NCI-H345 (cell line): ENCODE measurements at places on chromosomes 4 and X.

DNA sequence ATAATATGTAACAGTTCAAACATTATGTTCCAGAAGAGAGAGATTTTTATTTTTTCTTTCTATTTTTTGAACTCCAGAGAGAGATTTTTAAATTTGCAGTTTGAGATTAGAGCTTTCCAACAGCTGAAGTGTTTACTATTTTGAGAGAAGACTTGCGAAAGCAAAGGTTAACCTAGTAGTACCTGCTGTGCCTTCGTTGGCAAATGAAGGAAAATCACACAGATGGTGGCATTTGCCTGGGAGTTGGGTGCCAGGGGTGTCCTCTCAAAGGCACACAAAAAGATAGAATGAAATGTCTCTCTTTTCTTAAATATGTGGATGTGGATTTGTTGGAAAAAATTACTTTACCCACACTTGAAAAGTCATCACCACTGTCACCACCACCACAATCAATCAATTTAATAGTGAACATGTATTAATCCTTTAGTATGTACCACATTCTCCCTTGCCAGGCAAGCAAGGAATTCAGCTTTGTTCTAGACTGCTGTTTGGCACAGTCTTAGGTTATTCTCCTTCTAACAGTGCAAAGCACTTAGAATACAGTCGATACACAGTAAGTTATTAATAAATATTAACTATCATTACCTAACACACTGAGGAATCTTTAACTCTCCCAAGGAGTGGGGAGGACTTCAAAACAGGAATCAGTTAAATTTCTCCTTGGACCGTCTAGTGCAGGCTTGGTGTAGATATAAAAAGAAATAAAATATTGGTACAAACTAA, 838.2 kb upstream of the FTHL17 start:
- no peak for DNase-seq

- DNase-seq = no peak
Observed at GRCh38 chrX:85992811-85993229, 54.5 kb downstream of the CHM start.

- no peak for DNase-seq
Observed at GRCh38 chrX:88613338-88613737, 133.7 kb upstream of the CPXCR1 start.

GRCh38 chrX:17459008-17459611, 84.1 kb downstream of the NHS start:
- DNase-seq = peak; percentile 72

DNA sequence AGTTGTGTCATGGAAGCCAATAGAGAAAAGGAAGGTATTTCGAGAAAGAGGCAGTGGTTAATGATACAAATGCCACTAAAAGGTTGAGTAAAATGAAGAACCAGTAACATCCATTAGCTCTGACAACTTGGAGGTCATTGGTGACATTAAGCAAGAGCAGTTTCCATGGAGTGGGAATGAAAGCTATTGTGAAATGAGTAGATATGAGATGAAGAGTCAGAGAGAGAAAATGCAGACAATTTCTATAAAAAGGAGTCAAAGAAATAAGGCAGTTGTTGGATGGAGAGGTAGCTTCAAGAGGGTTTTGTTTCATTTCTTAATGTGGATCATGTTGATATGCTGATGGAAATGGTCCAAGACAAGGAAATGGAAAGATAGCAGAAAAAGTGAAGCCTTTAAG, 9.6 kb upstream of the AMTN start:
- DNase-seq = no peak

- no peak for DNase-seq
Observed at GRCh38 chrX:130435937-130436336, 34.1 kb downstream of the RBMX2 start.

DNA sequence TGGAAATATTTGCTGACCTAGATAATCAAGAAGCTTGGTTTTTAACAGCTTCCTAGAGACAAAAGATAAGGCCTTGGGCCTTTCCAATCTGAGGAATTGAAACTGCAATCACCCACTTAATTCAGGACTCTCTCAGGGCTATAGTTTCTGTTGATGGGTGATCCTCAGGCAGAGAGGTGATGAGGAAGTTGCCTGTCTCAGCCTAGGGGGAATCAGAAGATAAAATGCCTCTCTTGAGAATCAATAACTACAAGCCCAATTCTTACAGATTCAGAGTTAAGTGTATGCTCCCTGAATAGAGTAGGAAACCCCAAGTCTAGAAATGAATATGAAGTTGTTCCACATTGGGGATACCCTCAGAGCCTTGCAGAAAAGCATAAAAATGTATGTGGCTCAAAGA, 45.5 kb downstream of the NFKB1 start:
- DNase-seq = no peak

- DNase-seq = peak; percentile 14
Observed at GRCh38 chr4:80097400-80098177, 24.6 kb upstream of the ANTXR2 start.

DNA sequence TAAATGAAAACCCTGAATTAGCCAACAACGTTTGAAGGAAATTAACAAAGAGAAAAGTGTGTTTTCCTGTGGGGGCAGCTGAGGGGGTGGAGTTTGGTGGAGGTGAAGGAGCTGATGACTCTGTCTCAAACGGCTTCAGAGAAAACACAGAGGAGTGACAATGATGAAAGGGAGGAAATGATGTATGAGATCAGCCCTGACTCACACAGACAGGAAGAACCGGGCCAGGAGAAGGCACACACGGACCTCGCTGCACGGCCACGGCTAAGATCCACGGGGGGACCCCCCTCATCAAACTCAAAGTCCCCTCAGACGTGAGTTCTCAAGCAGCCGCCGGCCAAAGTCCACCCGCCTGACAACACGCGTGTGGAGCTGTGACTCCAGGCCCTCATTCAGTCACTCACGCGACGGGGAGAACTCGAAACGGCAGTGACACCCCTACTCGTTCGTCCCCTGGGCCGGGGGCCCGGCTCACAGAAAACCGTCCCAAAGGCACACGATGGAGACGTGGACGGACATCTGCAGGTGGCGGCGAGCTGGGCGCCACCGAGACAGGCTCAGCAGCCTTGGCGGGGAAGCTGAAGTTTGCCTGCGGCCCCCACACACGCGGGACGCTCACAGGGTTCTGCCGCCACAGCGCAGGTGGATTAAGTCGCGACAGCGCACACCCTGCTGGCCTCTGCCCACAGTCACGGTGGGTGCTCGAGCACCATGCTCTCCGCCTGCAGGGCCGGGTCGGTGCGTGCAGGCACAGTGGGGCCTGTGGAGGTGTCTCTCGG, 28.8 kb downstream of the PPP2R3B start:
- DNase-seq = no peak

DNA sequence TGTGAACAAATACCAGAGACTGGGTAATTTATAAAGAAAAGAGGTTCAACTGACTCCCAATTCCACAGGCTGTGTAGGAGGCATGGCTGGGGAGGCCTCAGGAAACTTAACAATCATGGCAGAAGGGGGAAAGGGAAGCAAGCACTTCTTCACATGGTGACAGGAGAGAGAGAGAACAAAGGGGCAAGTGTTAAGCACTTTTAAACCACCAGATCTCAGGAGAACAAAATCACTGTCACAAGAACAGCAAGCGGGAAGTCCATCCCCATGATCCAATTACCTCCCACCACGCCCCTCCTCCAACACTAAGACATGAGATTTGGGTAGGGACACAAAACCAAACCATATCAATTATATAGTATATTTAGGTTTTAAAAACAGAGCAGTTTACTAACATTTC, 30.8 kb downstream of the MOB1B start:
- no peak for DNase-seq

GRCh38 chrX:132983496-132983895, 25.1 kb upstream of the HS6ST2 start:
- no peak for DNase-seq

DNA sequence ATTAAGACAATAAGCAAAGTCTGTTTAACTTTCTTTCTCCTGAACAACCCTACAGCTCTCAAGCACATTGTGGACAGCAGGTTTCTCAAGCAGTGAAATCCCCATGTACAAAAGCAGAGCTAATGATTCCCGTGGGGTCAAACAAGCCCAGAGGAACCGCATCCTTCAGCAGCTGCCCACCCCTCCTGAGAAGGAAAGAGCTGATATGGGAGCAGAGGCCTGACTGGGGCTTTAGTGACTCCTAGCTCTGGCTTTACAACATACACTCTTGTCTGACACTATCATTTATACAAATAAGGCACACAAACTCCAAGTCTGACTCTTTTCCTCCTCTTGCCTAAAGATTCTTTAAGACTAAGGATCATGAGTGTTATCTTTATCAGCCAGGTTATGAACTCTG, 32.8 kb downstream of the HDAC8 start:
- DNase-seq = no peak

GRCh38 chrX:23228950-23229448, 105.7 kb upstream of the PTCHD1 start:
- no peak for DNase-seq

DNA sequence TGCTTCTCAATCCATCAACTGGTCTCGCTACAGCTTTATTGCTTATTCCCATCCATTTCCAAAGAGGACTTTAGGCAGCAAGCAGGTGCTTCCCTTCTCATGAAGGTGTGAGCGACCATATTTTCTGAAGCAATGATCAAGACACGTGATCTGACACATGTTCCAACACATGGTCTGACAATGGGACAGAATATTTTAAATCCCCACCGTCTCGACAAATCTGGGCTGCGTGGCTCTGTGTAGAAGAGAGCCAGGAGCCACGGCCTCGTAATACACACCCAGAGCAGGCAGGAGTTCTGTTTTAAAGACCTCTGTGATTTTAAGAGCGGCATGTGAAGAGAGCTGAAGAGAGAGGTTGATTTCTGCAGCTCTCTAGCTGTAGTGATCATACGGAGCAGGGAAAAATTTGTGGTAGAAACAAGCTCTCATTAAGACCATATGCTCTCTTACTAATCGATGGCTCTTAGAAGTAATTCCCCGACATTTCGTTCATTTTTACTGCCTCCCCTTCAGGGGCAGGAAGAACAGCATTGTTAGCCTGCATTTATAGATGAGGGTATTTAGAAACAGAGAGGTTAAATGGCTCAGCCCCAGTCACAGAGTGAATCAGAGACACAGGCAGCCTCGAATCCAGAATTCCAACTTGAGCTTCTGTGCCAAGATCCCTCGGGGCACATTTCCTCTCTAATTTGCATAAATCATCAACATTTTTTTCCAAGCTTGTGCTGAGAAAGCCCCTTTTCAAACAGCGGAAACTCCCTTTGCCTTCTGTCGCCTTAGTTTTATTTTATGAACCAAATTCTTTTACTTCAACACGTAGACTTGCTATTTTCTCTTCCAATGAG, 91.0 kb upstream of the BCOR start:
- DNase-seq = no peak

DNA sequence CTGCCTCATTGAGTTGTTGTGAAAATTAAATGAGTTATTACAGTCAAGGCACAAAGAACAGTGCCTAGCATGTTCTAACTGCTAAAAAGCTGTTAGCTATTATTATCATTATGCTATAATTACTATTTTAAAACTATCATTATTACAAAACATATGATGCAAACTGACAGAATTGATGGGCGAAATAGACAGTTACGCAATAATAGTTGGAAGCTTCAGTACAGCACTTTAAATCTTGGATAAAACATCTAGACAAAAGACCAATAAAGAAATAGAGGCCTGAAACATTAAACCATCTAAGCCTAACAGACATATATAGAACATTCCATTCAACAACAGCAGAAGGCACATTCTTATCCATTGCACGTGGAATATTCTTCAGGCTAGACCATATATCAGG, 73.0 kb downstream of the TAB3 start:
- DNase-seq = no peak

GRCh38 chrX:109393859-109394258, 88.0 kb downstream of the GUCY2F start:
- no peak for DNase-seq
